Aorta (tissue), 5 donors: ENCODE measurements at places on chromosomes 5 and 9. TPM values are rescaled to one million over a fixed set of nuclear protein-coding genes. Genes with fewer than 3 reads are reported as not detected.

Gene PPP2R2B
- 27.3 TPM for total RNA-seq

Gene SPINK9
- total RNA-seq, result 0.90 TPM

Gene PLPPR1
- not detected for total RNA-seq

Gene PCDHGA9
- 13.2 TPM for total RNA-seq

Gene FST
- 16.8 TPM for total RNA-seq

Gene ANKRD34B
- total RNA-seq, result not detected

Gene LCN9
- not detected for total RNA-seq
